ENCODE measurements at places on chromosomes 7 and 10.
A peak's percentile ranks its signal among the peaks of the same experiment; 100 is the strongest.

GRCh38 chr10:21194510-21194993, 297.4 kb upstream of the NEBL start:
- no peak for DNase-seq

- no peak for DNase-seq
These were observed 57.8 kb downstream of the ZRANB1 start for GRCh38 chr10:124999433-125000365.

DNA sequence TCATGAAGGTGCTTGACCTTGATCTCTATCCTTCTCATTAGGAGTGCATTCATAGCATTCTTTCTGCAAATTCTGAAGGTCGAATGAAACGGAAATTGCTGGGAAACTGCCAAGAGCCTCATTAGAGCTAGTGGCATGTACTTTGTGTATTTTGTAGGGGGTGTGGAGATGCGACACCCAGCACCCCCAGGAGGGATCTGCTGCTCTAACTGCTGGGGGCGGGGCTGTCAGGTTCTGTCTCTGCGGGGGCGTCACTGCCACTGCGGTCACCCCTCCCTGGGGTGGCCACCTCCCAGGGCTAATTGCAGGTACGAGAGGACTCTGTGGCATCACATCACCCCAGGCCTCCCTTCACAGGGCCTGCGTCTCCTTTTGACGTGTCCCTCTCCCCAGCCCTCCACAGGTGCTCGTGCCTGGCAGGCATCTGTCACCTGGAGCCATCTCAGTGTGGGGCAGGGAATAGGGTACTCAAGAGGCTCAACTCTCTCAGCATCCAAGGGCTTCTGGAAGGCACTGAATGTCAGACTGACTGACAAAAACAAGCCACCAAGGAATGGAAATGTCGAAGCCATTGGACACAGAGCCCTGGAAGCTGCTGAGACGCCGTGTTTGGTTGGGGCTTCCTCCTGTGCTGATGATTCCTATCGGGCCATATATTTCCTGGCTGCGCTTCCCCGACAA, 151.1 kb downstream of the ACTR3B start:
- DNase-seq = no peak

DNA sequence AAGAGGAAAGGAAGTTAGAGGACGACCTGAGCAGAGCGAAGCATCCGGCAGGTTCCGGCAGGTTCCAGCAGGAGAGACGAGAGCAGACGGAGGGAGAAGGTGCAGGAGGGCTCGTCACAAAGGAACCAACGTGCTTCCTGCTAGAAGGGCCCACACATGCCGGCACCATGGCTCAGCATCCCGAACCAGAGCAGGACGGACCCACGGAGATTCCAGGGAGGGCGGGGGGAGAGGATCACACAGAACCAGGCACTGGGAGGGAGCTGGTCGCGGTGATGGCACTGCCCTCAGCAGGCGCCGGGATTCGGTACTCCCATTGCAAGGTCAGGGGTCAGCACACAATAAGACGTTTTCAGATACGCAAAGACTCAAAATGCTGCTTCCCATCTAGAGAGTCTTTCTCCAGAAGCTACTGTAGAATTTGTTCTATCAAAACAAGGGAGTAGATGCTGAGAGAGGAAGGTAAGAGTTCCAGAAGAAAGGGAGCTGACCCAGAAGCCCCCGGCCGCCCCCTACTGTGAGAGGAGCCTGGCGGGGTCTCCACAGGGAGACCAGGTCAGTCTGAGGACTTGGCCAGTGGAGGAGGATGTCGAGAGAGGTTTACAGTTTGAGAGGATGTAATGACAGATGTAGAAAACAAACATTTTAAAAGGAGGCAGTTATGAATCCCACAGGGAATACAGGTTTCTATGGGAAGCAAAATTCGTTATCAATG, 23.6 kb upstream of the PWWP2B start:
- DNase-seq = no peak

DNA sequence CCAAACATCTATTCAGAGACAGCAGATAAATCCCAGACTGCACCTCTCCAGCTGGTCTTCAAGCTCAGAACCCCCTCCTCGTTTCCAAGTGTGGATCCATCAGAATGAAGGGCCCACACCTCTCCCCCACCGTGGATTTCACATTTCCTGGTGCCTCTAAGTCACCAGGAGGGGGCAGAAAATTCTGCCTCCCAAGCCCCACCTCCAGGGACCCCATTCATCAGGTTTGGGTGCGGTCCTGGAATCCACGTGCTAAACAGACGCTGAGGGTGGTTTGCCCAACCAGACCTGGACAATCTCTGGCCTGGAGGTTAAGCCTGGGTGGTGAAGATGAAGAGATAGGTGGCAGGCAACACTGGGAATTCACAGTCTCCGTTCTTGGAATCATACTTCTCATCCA, 92.4 kb downstream of the WDR11 start:
- DNase-seq = no peak

- no peak for DNase-seq
These were observed 190.9 kb downstream of the REEP3 start for GRCh38 chr10:63711867-63712716.

DNA sequence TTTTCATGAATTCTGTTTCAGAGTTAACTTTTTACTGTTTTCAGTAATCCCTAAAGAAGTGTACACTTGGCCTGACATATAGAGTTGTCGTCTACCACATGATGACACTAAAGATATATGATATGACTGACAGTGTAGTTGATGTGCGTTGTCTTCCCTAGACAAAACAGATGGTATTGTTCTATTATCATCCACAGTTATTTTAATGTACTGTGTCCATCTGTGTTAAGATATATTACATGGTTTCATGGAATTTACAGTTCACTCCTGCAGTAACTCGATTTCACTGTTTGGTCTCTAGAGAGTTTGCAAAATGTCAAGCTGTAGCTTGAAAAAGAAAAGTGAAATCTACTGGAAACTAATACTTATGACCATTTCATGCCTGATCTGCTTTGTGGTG, 18.1 kb downstream of the FOXP2 start:
- no peak for DNase-seq

DNA sequence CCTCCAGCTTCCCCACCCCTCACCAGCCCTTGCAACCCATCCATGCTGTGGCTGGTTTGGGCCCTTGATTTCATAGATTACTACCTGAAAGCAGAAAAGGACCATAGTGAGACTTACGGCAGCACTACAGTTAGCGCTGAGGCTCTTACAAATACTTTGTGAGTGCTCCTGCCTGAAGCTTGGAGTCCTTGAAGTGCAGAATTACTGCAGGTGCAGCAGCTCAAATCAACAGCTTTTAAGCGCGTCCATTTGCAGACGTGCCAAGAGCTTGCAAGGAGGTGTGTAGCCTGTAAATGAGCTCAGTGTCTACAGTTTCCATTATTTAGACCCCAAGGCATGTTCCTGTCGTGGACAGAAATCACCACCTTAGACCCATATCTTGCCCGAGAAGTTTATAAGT, 103.0 kb downstream of the CELF2 start:
- no peak for DNase-seq

DNA sequence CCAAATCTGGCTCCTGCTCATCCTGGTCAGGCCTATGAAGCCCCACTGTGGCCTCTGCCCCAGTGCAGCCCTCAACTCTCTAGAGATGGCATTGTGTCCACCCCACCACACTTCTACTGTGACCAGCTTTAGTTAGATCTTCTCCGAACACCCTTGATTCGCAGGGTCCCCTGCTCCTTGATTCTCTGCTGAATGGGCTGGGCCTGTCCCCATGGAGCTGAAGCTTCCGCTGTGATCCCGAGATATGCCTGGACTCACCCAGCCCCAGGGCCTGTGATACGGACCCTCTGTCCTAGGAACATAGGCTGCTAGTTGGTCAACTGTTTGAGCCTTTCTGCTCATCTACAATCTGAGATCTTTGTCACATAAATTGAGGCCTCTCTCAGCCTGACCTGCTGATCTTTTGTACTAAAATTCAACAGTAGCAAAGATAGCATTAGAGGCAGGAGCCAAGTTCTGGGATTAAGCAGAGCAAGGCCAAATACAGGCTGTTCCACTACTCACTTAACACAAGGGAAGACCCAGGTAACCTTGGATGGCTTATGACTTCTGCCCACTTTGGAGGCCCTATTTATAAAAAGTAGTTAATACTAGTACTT, 6.5 kb upstream of the PPIF start:
- no peak for DNase-seq

GRCh38 chr7:86653919-86654659, 10.4 kb downstream of the GRM3 start:
- no peak for DNase-seq

GRCh38 chr10:123583639-123584418, 82.3 kb upstream of the GPR26 start:
- DNase-seq = peak; percentile 73

- DNase-seq = no peak
These were observed 191.9 kb downstream of the MDFIC start for GRCh38 chr7:115113776-115114175.

DNA sequence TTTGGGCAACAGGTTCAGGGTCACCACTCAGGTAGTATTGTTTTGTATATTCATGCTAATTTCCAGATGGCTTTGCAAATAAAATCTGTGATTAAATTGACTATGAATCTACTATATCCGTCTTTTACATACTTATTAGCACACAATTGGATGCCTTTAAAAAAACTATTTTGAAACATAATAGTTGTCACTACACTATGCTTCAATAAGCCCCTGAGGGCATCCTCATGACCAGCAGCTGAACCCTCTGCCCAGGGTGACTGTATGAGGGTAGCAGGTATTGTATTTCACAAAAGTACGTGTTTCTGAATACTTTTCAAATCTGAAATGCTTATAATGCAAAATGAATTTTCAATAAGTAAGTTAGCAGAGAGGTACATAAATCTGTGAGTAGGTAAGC, 97.3 kb downstream of the DNAH11 start:
- no peak for DNase-seq

DNA sequence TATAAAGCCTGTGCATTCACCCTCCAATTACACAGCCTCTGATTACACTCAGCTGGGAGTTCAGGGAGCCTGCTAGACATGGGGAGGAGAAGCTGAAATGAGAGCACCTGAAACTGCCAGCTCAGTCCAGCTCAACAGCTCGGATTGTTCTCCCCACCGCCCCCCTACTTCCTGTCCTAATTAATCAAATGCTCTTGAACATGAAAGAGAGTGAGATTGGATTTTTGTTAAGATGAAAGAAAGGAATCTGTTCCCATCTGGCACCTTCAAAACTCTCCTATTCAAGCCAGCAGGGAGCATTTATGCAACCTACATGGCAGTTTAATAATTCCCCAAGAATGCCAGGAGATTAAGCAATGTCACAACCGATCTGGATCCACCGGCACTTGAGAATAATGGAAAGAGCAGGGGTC, 98.0 kb downstream of the NPSR1 start:
- no peak for DNase-seq

GRCh38 chr10:14585287-14586193, 189.2 kb downstream of the FAM107B start:
- no peak for DNase-seq

DNA sequence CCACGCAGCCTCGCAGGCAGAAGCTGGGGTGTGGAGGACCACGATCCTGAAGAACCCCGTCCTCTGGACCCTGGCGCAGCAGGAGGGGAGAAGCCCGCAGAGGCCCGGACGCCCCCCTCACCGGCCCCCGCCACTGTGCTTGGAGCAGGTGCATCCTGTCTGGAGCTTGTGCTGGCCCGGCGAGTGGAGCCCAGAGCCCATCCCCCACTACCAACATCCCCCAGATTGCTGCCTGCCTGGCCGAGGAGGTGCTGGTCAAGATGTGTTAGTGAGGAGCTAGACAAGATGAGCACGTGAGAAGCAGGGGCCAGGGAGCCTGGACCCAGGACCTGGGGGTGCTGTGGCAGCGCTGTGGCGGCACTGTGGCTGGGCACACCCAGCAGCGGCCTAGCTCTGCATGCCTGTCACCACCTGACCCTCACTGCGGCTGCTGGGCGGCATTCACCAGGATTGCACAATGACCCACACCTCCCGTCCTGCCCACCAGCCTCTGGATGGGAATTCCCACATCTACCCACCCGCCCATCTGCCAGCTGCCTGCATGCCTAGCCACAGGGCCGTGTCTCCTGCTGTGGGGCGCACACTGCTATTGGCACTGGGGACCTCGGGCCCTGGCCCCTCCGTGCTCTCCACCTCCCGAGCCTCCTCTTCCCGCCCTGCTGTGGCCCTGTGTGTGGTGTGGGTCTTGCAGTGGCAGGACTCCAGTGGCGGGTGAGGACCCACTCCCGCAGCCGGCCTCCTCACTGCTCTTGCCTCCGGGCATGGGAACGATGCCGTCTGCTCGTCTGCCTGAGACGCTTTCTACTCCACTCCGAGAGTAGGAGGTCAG, 11.8 kb downstream of the GPR146 start:
- DNase-seq = no peak

- DNase-seq = no peak
These were observed 181.3 kb downstream of the WDR11 start for GRCh38 chr10:121032460-121032859.

GRCh38 chr10:121426307-121426706, 171.9 kb downstream of the FGFR2 start:
- no peak for DNase-seq

GRCh38 chr10:82625512-82626189, 750.7 kb downstream of the NRG3 start:
- DNase-seq = no peak

DNA sequence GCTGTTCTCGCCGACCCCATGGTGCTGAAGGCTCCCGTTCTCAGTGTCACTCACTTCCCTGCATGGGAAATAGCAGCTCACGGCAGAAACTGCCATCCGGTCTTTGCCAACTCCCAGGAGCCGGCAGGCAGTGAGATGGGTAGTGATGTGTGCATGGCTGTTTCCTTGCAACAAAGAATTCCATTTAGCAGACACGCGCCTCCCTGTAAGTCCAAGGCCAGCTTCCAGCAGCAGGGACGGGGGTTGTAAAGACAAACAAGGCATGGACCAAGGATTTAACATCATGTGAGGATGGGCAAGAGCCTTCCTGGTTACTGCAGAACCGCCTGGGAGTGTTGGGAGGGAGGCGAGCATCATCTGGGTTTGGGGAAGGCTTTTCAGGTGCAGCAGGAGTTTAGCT, 273.1 kb downstream of the GLRX3 start:
- no peak for DNase-seq

GRCh38 chr7:129958643-129959470, 6.1 kb upstream of the UBE2H start:
- no peak for DNase-seq

- no peak for DNase-seq
These were observed 8.7 kb downstream of the WBP1L start for GRCh38 chr10:102752266-102752930.
